Daoy (cell line): ENCODE measurements at places on chromosomes 13 and 19. TPM values are rescaled to one million over a fixed set of nuclear protein-coding genes. Genes with fewer than 3 reads are reported as not detected.

The ZNF486 gene
- 8.7 and 11.5 TPM in 2 replicates for total RNA-seq

The ZNF260 gene
- 9.1 and 11.8 TPM in 2 replicates for total RNA-seq

The ZNF610 gene
- 3.8 and 6.5 TPM in 2 replicates for total RNA-seq

The CKAP2 gene
- total RNA-seq, result 50.0 and 58.6 TPM in 2 replicates

The C2CD4C gene
- 0.06 TPM in 1 of 2 replicates, not detected in the other for total RNA-seq

The RFPL4AL1 gene
- total RNA-seq, result 46.6 and 54.4 TPM in 2 replicates

The FLT3 gene
- total RNA-seq, result 1.0 and 1.8 TPM in 2 replicates

The CYP2A6 gene
- not detected in 2 replicates for total RNA-seq

DNA sequence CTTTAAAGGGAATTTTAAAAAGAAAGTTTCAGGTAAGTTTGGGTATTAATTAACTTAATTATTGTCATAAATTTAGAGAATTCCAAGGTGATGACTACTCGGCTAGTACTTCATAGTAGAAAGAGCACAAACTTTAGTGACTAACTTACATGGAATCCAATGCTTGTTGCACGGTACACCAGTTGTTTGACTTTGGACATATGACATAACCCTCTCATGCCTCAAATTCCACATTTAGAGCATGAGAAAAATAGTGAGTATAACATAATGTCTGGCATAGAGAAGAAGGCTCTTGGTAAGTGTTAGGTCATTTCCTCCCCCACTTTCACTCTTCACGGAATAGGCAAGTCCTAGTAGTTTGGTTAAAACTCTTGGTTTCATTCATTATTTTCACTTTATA is 1249.4 kb upstream of the SLC10A2 start:
- peak; percentile 31 for DNase-seq

DNA sequence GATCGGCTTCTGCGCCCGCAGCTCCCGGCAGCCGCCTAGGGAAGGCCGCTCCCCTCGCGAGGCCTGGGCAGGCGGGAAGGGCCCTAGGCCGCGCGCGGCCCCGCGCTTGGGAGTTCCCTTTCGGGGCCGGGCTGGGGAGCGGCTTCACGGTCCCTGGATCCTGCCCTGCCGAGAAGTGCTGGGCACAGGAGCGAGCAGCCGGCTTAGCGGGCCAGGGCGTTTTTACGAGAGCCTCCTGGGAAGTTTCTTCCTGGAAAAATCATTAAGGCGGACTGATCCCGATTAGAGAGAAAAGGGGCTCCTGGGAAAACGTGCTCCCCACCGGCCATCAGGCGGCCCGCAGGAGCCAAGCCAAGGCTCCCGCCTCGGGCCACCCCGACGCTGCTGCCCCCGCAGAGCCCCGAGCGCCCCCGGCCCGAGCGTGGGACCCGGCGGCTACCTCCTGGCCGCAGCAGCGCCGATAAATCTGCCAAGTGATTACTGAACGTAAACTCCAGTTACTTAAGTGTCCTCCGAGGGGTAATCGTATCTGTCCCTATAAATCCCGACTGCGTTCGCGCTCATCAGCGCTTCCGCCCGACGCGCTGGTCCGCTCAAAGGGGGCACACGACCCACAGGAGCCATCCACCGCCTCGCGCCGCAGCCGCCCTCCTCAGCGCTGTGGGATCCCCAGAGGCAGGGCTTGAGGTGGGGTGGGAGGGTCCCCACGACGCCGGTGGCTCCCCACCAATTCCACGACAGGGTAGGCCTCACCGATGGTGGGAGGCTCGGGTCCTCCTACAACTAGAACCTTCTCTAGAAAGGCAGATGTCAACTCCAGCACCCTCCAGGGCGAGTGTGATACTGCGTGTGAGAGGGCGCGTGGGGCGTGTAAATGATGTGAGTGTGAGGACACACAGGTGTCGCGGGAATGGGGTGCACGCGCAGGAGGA is 2.8 kb downstream of the ZIC5 start:
- DNase-seq, result peak; percentile 58

GRCh38 chr13:79775830-79776229 is 294.9 kb downstream of the NDFIP2 start:
- peak; percentile 56 for DNase-seq

GRCh38 chr13:91375116-91375729 is 23.2 kb upstream of the GPC5 start:
- no peak for DNase-seq

DNA sequence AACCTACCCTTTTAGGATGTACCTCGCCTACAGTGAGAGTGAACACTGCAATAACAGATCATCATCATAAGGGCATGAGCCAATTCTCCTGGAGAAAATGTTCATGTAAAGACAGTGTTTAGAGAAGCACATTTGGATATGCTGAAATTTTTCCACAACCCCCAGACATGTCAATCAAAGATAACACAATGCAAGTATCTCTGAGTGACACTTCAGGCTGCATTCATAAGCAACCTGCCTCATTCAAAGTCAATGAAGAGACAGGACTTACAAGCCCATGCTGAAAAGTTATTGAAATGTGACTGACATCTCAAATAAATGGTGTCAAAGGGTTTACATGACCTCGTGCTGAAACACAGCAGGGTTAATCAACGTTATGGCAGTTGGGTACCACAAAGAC is 102.0 kb downstream of the PCDH9 start:
- no peak for DNase-seq

GRCh38 chr13:33524086-33524485 is 238.5 kb upstream of the STARD13 start:
- DNase-seq, result peak; percentile 53

DNA sequence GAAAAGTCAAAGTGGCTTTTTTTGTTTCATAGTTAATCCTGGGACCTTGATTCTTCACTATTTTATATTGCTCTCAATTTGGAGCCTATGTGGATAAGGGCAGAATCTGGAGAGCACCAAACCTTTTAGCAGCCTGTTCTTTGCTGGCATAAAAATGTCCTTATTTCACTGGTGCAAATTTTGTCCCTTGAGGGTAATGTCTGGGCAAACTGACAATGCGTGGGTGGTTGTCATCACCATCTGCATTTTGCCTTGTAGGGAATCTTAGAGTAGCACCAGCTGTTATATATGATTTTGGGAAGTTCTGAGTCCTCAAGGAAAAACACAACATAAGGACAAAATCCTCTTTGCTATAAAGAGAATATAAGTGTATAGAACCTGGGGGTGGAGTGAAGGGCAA is 336.9 kb upstream of the HTR2A start:
- no peak for DNase-seq

- DNase-seq, result peak; percentile 79
These were observed 25.7 kb downstream of the NOVA2 start for GRCh38 chr19:45947926-45948325.

GRCh38 chr13:93797463-93797862 is 570.9 kb downstream of the GPC6 start:
- DNase-seq, result no peak

DNA sequence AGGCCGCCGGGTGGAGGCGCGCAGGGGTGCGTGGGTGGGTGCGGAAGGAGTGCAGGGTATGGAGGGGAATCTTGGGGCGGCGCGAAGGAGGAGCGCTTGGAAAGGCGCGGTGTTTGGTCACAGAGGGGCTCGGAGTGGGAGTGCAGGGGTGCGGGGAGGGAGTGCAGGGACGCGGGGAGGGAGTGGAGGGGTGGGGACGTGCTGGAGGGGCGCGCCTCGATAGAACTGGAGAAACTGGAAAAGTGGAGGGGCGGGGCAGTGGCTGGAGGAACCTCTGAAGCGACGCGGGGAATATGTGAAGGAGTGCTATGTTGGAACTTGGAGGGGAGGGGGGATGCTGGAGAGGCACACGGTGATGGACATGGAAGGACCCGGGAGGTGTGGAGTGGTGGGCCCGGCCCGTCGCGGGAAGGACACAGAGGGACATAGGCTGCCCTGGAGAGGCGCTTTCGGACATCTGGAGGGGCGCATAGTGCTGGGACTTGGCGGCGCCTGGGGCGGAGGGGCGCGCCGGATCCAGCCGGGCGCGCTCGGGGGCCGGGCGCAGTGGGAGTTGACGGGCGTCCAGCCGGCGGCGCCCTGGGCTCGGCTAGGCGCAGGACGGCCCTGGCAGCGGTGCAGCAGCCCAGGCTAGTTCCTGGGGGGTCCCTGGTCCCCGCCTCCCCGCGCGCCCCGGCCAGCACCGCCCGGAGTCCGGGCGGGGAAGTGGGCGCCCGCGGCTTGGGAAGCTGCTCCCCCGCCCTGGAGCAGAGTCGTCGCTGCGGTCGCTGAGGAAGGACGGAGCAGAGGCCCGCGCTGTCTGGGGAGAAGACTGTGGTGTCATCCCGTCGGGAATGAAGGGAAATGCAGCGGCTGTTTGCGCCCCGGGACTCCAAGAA is 20.8 kb upstream of the SGCG start:
- peak; percentile 5 for DNase-seq

- DNase-seq, result no peak
These were observed 1154.6 kb downstream of the OLFM4 start for GRCh38 chr13:54183166-54183565.

- DNase-seq, result no peak
These were observed 67.3 kb upstream of the KLF12 start for GRCh38 chr13:74201530-74201929.

GRCh38 chr13:73535341-73535740 is 476.5 kb downstream of the KLF5 start:
- no peak for DNase-seq
